Upper lobe of right lung (tissue), 1 donor: ENCODE measurements at places on chromosomes 7 and 10. TPM values are rescaled to one million over a fixed set of nuclear protein-coding genes. Genes with fewer than 3 reads are reported as not detected.

DNA sequence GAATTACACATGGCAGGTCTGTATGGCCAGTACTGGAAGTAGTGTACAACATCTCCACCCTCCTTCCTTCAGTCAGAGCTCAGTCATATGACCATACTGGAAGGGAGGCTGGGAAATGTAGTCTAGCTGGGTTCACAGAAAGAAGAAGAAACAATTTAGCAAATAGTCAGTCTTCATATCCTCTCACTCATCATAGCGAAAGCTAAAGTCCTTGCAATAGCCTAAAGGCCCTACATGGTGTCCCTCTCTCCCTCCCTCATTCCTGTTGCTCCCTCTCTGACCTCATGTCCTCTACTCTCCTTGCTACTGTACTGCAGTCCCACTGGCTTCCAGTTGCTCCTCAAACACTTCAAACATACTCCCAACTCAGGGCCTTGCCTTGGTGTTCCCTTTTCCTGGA is 4.3 kb upstream of the CALU start:
- H3K27ac ChIP-seq, result no peak overlapping the region
- H3K4me3 ChIP-seq, result no peak overlapping the region
- H3K36me3 ChIP-seq, result no peaks in the 10 kb centered on the region
- H3K4me1 ChIP-seq, result peaks cover 6% of the 10 kb centered on the region

- no peak for DNase-seq
- no peak overlapping the region for H3K27ac ChIP-seq
- H3K4me1 ChIP-seq, result no peaks in the 10 kb centered on the region
- H3K36me3 ChIP-seq, result no peaks in the 10 kb centered on the region
These were observed 116.6 kb upstream of the RSU1 start for GRCh38 chr10:16933783-16934182.

Gene CPA5
- not detected for total RNA-seq

- no peak for DNase-seq
- H3K36me3 ChIP-seq, result peaks cover 98% of the 10 kb centered on the region
- H3K4me1 ChIP-seq, result peaks cover 5% of the 10 kb centered on the region
- no peak overlapping the region for H3K4me3 ChIP-seq
These were observed 29.7 kb downstream of the TMEM248 start for GRCh38 chr7:66950763-66951162.

DNA sequence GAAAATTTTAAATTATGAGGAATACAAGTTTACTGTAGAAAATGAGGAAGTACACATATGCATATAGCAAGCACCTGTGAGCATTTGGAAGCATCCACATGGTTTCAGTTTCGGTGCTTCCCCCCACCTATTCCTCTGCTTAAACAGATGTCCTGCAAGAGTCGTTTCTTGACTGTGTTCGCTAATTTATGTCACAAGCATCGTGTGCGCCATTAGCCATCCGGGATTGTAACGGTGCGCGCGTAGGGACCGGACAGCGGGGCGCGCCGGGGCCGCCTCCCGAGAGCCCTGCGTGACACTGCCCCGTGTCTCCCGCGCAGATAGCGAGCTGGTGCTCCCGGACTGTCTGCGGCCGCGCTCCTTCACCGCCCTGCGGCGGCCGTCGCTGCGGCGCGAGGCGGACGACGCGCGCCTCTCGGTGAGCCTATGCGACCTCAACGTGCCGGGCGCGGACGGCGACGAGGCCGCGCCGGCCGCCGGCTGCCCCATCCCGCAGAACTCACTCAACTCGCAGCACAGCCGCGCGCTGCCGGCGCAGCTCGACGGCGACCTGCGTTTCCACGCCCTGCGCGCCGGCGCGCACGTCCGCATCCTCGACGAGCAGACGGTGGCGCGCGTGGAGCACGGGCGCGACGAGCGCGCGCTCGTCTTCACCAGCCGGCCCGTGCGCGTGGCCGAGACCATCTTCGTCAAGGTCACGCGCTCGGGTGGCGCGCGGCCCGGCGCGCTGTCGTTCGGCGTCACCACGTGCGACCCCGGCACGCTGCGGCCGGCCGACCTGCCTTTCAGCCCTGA is 90.9 kb downstream of the NEURL1 start:
- DNase-seq, result no peak
- no peaks in the 10 kb centered on the region for H3K4me1 ChIP-seq
- H3K27me3 ChIP-seq, result peaks cover 4% of the 10 kb centered on the region
- peak overlapping the region; percentile 46 for H3K4me3 ChIP-seq
